NCI-H1092 treated with DMSO at 0.1 percent for 48 hours (cell line): ENCODE measurements at places on chromosomes 4 and X.

DNA sequence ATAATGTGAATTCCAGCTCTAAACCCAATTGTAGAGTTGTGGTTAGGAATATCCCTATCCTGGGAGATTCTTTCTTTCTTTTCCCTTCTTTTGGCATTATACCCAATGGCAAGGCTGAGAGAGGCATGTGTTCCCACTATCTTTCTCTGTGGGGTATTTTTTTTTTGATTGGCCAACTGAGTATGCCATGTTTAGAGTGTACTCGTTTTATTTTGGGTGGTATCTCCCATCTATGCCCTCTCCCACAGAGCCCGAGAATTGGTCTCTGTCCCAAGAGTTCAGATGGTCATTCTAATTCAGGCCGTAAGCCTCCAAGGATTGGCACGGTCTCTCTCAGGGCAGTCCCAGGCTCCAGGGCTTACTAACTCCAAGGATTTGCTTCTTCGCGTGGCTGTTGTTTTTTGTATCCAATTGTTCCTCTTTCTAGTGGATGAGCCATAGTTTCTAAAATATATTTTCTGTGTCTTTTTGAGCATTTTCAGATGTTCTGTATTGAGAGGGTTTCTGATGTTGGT is 198.8 kb downstream of the SLC4A4 start:
- DNase-seq: no peak

- no peak for DNase-seq
Observed at GRCh38 chr4:141081921-141082395, 51.3 kb downstream of the RNF150 start.

DNA sequence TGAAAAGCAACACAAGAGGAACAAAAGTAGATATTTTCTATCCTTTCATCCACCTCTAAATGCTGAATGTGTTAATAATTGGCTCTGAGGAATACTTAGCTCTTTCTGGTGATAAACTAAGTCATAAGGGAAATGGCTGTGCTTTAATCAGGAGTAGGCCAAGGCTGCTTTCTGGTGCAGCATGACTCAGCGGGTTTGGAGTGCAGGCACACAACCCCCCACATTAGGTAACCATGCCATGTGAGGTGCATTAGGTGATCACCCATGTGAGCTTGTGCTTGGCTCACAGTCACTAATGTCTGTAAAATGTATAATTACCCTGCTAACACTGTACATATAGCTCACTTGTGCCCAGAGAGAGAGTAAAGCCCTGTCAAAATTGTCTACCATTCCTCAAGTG is 57.2 kb downstream of the USP38 start:
- DNase-seq: no peak

- no peak for DNase-seq
Observed at GRCh38 chrX:9670136-9670814, 95.4 kb downstream of the GPR143 start.

- DNase-seq: no peak
Observed at GRCh38 chrX:119273420-119274192, 37.5 kb downstream of the PGRMC1 start.

DNA sequence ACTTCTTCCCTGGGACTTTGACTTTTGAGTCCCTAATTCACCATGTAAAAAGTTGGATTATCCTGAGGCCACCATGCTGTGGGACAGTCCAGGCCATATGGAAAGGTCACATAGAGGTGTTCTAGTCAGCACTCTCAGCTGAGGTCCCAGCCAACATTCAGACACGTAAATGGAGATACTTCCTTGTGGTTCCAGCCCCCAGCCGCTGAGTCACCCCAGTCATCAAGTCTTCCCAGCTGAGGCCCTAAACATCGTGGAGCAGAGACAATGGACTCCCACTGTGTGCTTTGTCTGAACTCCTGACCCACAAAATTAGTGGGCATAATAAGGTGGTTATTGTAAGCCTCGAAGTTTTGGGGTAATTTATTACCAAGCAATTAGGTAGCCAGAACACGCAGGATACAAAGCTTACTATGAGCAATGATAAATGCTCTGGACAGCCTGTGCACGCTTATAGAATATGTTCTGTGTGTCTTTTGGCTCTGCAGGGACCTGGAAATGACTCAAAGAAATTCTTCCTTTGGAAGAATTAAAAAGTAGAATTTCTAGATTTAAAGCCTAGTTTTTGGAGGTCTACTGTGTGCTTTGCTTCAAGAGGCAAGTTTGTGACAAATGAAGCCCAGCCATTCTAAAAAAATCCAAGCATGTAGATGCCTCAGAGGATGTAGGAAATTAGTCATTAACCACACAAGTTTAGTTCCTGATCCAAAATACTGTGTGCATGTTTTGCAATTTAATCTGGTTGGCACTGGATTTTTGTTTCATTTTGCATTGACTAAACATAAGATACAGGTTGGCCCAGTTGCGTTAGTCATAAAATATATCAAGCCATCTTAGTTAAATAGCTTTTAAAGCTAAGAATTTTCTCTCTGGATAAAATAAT is 33.2 kb upstream of the SLC9A7 start:
- no peak for DNase-seq

DNA sequence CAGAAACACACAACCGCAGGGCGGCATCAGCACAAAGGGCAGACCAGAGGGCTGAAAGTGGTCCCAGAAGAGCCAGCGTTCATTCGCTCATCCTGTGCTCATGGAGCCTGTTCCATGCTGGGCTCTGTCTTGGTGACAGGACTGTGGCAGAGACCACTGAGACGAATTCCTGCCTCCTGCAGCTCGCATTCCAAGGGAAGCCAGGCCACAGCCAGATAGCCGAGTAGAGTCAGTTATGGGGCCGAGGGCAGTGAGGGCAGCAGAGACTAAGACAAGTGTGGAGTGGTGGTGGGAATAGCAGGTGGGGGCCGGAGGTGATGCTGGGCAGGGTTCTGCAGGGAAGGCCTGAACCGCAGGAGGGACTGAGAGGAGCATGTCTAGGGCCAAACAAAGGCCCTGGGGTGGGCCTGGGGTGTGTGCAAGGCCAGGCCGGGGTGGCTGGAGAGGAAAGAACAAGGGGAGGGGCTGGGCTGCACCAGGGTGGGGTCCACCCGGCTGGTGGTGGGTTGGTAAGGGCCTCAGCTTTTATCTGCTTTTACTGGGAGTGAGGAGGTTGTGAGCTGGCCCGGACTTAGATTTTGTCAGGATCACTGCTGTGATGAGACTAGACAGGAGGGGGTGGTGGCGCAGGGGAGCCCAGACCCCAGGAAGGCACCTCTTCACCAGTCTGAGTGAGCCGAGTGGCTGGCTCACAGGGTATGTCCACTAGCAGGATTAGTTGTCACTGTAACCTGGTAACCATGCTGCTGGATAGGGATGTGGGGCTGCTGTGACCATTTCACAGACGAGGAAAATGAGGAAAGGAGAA is 6.3 kb downstream of the PSAPL1 start:
- DNase-seq: no peak

- DNase-seq: no peak
Observed at GRCh38 chr4:151888367-151888866, 127.6 kb upstream of the GATB start.

DNA sequence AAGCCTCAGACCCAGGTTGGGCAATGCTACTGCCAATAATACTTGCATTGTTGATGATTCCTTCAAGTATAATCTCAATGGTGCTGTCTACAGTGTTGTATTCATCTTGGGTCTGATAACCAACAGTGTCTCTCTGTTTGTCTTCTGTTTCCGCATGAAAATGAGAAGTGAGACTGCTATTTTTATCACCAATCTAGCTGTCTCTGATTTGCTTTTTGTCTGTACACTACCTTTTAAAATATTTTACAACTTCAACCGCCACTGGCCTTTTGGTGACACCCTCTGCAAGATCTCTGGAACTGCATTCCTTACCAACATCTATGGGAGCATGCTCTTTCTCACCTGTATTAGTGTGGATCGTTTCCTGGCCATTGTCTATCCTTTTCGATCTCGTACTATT is 7.4 kb downstream of the LPAR4 start:
- no peak for DNase-seq

GRCh38 chr4:8601556-8601955 is 9.0 kb downstream of the CPZ start:
- DNase-seq: no peak

- no peak for DNase-seq
Observed at GRCh38 chrX:2447484-2447883, 53.3 kb downstream of the DHRSX start.

- no peak for DNase-seq
Observed at GRCh38 chr4:165927366-165927765, 54.3 kb downstream of the TLL1 start.

DNA sequence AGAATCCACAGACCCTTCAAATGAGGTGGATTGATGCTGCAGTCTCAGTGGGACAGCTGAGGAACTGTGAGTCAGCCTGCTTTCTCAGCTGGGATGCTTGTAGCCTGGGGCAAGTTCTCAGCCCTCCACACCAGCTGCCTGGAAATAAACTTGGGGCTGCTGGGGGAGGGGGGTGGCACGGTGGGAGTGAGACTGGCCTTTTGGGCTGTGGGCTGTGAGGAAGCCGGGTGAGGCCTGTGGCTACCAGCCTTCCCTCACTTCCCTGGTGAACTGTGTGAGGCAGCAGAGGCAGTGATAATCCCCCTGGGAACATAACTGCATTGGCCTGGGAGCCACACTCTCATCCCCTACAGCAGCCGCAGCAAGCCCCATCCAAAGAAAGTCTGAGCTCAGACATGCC is 114.5 kb upstream of the GUCY1A1 start:
- DNase-seq: no peak

GRCh38 chrX:147846676-147847075 is 65.0 kb upstream of the FMR1 start:
- no peak for DNase-seq

DNA sequence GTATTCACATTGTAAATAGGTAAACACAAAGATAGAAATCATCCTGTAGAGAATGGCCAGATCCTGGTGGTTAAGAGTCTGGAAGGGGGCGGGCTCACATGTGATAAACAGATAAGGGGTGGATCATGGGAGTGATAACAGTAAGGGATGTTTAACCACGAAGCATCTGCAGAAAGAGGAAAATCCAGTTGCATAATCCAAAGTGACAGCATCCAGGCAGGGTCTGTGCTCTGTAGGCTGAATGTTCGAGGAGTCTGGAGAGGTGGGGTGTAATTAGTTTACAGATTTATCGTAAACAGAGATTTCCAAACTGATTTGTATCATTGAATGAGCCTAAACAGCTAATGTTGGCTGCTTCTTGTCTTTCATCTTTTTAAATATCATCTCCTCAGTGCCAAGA is 1009.8 kb upstream of the SLIT2 start:
- DNase-seq: no peak

GRCh38 chr4:1902243-1902642 is 31.1 kb downstream of the NSD2 start:
- no peak for DNase-seq

GRCh38 chrX:153516073-153516472 is 1.4 kb upstream of the ATP2B3 start:
- no peak for DNase-seq

DNA sequence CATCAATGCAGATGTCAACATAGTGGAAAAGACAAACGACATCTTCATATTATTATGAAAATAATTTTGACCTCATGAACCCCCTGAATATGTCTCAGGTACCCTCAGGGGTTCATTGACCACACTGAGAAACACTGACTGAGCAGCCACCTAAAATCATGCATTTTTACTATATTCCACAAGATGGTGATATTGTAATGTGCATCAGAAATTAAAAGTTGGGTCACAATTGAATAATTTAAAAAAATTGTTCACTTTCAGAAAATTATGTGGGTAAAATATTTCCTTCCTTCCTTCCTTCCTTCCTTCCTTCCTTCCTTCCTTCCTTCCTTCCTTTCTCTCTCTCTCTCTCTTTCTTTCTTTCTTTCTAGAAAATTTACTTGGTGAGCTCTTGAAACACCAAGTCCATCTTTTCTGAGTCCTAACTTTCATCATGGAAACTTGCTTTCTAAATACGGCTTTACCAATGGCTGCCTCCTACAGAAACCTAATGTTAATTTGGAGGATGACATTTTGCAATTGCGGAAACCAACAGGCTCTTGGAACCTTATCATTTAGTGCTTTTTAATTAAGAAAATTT is 103.6 kb downstream of the RTL3 start:
- DNase-seq: no peak

GRCh38 chrX:67543818-67544217 is at the start of gene AR:
Gene AR, plus strand, starts transcription at chrX:67544021. Its CDS starts 1,126 bp downstream, at chrX:67545147.
- DNase-seq: no peak

DNA sequence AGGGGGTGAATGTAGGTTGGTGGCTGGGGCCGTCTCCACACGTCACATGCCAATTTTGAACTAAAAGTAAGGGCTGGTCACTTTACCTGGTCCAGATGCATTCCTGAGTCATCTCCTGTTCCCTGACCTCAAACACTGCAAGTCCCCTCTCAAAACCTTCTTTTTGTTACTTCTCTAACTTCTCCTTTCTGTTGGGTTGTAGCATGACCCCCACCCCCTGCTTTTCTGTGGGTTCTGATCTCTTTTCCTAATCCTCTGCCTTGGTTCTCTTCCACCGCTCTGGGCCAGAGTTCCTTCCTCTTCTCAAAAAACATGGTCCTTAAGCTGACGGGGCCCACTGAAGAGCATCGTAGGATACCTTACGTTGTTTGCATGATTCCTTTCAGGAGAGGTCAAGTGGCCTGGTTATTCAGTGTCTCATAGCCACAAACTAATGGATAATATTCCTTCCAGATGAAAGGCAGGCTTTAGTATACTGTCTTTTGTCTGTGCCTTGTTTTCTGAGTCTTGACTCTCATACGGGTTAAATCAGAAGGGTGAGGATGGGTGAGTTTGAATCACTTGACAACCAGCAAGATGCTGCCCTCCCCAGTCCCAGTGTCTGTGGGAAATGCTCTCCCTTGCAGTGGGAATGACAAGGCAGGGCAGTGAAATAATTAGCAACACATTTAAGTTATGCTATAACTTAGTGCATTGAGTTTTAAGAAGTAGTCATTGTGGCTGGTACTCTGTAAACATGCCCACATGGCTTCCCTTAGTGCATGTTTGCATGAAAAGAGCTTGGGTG is 15.1 kb downstream of the SMS start:
- no peak for DNase-seq

GRCh38 chr4:165440415-165441158 is 61.8 kb downstream of the CPE start:
- DNase-seq: peak; percentile 51

DNA sequence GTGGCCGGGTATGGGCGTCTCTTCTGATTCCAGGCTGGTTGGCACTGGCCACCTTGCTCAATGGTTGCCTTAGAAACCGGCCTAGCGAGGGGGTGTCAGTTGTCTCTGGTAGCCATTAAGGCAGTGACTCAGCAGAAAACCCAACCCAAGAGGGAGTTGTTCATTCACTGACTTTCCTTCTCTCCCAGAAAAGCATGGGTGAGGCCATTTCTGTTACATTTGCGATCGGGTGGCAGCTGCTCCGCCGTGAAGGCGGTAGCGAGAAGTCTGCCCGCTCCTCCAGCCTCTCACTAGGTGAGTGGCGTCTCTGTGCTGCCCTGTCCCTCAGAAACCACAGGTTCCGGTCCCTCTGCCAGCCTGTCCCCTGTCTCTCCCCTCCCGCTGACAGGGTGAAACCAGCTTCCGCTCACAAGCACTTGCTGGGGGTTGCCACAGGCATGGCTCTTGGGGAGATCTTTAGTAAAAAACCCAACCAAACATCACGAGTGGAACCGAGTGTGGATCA is 17.4 kb downstream of the IRAK1 start:
- DNase-seq: peak; percentile 48

GRCh38 chr4:112426416-112426815 is 89.6 kb downstream of the NEUROG2 start:
- no peak for DNase-seq

- DNase-seq: no peak
Observed at GRCh38 chrX:39605183-39605582, 492.6 kb downstream of the BCOR start.

GRCh38 chrX:154038656-154039055 is 19.0 kb upstream of the IRAK1 start:
- DNase-seq: no peak

- DNase-seq: no peak
Observed at GRCh38 chr4:153987291-153987690, 198.4 kb upstream of the SFRP2 start.
